Stimulated activated CD8-positive, alpha-beta memory T cell treated with anti-CD3 and anti-CD28 coated beads, Interleukin-15, amount 100 ng/mL, for 4 hours (primary cell): ENCODE measurements at places on chromosomes 3 and 15.

DNA sequence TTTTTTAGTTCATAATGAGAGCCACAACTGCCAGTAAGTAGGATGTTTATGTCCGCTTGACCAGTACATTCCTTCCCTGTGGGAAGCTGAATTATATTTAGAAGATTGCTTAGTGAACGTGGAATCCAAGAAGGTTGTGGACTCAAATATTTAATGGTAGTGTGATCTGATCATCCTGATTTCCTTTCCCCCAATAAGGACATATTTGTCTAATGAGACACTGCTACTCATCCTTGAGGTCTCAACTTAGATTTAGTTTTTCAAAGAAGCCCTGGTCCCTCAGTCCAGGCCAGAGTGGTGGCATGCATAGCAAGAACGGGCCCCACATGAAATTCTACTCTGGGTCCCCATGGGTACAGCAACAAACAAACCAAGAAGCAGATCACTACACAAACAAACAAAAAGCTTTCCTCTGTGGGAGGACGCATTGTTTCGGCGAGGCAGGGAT is 60.8 kb downstream of the USP13 start:
- DNase-seq = no peak

GRCh38 chr15:82768414-82769054 is 37.3 kb downstream of the FSD2 start:
- DNase-seq = no peak

- no peak for DNase-seq
Observed at GRCh38 chr15:50876260-50876988, 32.1 kb upstream of the AP4E1 start.

GRCh38 chr3:134392336-134392983 is 18.2 kb upstream of the AMOTL2 start:
- DNase-seq = no peak

DNA sequence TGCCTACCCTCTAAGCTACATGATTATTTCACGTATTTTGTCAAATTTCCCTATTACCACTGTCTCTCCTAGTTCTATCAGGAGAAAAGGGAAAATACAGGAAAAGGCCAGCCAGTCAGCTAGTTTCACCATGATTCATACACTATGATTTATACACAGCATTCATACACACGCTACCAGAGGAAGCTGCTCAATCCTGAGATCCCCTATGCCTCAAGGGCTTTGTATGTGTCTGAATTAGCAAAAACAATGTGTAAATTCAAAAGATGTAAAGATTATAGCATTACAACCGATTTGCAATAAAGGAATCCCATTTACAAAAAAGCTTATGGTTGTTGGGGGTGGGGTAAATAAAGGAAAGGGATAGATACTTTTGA is 3.1 kb upstream of the ACKR4 start:
- no peak for DNase-seq

GRCh38 chr15:85527895-85528294 is 147.5 kb downstream of the AKAP13 start:
- DNase-seq = no peak

GRCh38 chr3:160478338-160478737 is 28.8 kb upstream of the TRIM59 start:
- DNase-seq = no peak

DNA sequence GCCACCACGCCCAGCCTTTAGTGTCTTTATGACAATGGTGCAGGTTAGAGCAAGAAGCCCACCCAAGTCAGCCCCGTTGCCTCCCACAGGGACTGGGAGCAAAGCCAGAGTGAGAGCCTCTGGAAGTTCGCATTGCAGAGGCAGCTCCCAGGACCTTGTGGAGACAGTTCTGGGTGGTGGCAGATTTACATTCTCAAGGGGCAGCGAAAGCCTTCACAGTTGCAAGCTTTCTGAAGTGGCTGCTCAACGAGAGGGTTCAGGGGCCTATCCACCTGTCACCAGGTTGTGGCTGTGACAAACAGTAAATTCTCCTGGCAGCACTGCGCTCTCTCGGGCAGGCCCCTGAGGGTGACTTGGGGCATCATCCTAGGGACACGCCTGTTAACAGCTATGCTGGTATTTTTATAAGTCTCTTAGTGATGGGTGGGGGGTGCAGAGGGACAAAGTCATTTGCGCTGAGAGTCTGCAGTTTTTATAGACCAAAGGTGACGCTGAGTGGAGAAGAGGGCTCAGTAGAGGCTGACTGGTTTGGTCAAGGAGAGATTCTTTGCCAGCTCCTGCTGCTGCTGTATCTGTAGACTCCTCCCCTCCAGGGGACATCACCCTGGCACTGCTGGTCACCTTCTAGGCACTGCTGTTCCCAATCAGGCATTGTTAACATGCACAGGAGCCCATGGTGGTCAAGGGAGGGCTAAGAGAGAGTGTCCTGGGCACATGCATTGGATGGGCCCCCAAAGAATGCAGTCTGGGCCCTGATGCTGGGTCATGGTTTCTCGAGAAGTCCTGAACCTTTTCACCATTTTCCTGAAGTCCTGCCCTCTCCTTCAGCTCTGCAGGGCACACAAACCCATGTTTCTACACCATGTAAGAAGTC is 57.5 kb upstream of the KLF13 start:
- DNase-seq = no peak

- DNase-seq = no peak
Observed at GRCh38 chr15:45201557-45201859, 13.7 kb upstream of the SHF start.

- no peak for DNase-seq
Observed at GRCh38 chr3:29926378-29926777, 645.5 kb downstream of the RBMS3 start.

- no peak for DNase-seq
Observed at GRCh38 chr3:29576181-29576580, 295.3 kb downstream of the RBMS3 start.

DNA sequence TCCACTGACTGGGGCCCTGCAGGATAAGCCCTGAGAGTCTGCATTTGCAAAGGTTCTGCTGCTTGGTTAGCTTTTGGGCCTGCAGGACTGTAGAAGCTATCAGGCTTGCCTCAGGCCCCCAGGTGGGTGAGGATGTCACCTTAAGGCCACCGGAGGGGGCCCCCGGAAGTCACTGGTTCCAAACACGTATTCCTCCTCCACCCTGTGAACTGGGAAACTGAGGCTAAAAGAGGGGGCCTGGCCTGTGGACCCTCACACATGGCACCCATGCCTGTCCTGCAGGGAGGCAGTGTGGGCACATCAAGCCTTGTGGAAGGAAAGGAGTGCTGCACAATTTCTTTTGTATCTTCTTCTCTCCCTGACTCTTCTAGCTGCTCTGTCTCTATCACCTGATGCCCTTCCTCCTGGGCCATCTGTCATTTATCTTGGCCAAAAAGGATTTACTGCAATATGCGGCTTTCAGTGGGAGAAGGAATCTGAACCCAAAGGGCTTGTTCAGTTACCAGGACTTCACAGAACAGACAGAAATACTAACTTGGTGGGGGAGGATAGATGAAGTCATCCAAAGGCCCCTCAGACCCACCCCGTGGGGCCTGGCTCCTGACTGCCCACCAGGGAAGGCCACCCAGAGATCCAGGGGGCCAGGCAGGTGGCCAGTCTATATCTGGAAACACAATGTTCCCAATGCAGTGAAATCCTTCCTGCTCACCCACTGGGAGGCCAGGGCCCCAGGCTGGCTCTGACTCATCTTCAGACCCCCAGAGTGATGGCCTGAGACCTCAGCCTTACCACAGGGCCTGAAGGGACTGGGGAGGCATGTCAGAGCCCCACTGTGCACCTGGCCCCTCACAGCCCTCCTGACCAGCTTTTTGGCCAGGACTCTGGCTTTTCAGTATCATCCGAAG is 18.3 kb downstream of the UBAP1L start:
- DNase-seq = no peak

- DNase-seq = no peak
Observed at GRCh38 chr15:40333922-40334492, 6.7 kb downstream of the CCDC9B start.

GRCh38 chr3:104672331-104672730 is 694.4 kb upstream of the ALCAM start:
- no peak for DNase-seq

DNA sequence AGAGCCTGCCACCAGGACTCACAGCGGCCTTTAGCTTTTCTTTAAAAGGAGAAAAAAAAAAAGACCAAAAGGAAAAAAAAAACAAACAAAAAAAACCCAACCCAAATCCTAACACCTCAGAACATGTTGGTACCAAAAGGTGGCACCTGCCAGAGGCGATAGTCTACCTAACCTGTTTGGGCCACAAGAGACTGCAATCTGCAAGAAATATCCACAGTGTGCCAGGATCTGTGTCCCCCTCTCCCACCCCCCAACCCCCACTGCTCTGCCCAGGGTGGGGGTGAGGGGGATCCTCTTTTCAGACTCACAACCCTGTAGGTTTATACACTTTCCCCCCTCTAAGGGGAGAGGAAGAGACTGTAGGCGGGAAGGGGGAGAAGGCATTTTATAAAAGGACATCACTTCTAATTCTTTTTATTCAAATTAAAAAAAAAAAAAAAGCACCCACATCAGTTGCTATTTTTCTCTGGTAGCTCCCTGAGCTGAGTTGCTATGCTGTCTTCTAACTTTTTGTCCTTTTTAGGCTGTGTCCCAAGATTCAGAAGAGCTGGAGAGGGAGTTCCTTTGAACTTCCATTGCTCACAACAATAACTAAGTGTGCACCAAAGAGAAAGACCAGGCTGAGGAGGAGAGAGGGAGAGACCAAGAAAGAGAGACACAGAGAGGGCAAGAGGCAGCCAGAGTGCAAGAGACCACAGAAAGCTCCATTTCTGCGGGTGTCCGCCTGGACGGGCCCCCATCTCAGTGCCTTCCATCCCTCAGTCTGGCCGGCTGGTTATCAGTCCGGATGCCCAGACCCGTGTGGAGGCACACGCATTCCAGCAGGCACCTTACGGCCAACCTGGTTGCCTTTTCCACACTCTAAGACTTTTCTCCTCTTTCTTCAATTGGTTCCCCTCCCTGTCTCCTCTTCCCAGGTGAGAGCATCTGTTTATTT is 48.9 kb downstream of the TLE3 start:
- DNase-seq = no peak

DNA sequence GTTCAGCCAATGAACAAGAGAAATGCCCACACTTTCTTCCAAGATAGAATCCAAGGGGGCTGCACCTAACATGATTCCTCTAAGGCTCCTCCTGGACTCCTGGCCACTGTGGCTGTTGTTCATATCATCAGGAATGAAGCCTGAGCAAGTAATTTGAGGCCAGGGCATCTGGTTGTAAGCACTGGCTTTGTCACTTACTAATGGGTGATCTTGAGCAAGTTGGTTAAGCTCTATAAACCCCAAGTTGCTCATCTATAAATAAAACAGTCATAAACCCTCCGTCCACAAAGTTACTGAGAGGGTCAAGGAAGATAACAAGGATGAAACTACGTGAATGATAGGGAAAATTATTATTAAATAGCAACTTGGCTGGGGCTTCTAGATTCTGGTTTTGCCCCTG is 58.3 kb downstream of the CDC25A start:
- no peak for DNase-seq
